ENCODE measurements at places on chromosomes 5 and 9.

GRCh38 chr9:117214416-117214815 lies 200.4 kb downstream of the ASTN2 start:
- no peak for DNase-seq

DNA sequence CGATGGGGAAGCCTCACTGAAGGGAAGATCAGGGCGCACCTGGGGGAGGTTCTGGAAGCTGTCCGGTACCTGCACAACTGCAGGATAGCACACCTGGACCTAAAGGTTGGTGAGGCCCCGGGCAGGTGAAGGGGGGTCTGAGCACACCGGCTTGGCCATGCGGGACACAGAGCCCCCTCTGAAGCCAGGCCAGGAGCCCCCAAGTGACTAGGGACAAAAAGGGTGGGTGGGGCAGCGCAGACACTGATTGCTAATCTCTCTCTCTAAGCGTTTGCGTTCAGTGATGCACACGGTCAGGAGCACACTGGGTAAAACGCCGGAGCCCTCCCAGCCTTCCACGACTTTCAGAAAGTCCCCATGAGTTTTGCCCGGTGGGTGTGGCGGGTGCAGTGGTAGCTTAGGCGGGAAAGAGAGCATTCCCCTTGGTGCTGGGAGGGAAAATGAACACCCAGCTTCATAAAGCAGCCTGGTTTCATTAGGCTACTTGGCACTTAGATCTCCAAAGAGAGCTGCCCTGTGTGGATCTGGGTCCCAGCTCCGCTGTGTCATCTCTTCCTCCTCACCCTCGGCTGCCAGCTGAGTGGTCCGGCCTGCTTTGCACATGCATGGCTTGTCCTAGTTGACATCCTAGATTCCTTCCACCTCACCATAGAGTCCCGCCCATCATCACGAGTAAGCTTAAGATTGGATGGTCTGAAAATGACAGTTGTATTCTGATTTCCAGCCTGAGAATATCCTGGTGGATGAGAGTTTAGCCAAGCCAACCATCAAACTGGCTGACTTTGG lies 74.2 kb upstream of the OTULINL start:
- DNase-seq: no peak

GRCh38 chr9:83153030-83153429 lies 90.1 kb upstream of the RASEF start:
- no peak for DNase-seq

- no peak for DNase-seq
These were observed 156.4 kb downstream of the ST8SIA4 start for GRCh38 chr5:100746730-100747129.

DNA sequence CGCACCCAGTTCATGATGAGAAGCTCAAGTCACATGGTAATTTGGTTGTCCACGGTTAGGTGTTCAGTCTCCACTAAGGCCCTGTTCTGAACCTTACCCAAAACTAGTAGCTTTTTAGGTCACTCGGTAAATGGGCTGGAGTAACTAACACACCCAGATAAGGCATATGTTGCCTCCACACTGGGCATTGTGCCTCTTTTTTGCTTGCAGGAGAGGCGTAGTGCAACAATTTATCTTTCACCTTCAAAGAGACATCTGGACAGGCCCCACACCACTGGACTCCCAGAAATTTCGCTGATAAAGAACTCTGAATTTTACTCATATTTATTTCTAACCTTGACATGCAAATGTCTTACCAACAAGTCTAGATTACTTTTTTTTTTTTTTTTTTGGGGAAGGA lies 16.8 kb upstream of the PTGES start:
- no peak for DNase-seq

DNA sequence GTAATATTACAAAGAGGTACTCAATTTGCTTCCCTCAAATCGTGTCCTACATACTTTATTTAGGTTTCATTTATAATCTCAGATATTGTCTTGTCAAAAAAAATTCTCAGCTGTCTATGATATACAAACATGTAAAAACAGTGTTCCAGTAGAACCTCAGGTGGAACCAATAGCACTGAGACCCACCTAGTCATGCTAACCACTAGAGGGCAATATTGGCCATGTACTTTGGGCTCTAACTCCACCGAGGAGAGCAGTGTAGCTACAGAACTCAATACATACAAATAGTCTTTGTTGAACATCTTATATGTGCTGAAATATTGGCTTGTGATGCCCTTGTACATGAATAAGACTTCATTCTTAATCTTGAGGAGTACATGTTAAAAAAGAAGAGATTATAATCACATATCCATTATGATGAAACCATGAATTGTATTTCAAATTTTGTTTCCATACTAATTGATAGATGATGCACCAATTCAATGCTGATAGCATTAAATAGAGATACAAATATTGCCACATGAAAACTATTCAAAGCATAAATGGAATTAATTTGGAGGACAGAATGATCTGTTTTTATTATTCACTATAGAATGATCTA lies 71.2 kb upstream of the CNTLN start:
- DNase-seq: no peak

DNA sequence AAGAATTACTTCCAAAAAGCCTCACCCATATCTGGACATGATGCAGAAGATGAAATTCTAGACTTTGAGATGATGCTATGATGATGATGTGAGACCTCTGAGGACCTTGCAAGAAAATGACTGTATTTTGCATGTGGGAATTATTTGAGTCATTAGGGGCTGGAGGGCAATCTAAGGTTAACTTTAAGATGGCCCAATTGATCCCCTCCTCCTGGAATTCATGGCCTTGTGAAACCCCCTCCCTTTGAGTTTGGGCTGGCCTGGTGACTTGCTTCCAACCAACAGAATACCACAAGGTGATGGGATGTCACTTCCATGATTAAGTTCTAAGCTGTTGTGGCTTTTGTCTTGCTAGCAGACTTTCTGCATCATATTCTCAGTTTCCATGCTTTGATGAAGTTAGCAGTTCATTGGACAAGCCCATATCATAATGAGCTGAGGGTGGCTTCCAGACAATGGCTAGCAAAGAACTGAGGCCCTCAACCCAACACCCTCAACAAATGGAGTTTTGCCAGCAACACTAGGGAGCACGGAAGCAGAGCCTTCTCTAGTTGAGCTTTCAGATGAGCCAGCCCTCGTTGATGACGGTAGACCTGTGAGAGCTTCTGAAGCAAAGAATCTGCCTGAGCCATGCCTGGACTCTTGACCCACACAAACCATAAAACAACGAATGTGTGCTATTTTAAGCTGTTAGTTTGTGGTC lies 7.4 kb upstream of the AMACR start:
- no peak for DNase-seq

DNA sequence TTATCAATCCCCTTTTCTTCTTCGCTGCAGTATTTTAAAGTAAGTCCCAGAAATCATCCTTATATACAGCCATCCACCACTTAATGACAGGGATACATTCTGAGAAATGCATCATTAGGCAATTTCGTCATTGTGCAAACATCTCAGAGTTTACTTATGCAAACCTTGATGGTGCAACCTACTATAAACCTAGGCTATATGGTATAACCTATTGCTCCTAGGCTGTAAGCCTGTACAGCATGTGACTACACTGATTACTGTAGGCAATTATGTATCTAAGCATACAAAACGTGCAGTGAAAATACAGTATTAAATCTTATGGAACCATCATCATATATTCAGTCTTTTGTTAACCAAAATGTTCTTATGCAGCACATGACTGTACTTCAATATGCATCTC lies 36.8 kb downstream of the SAXO1 start:
- no peak for DNase-seq

- no peak for DNase-seq
These were observed 29.7 kb downstream of the RLN2 start for GRCh38 chr9:5274770-5275169.

DNA sequence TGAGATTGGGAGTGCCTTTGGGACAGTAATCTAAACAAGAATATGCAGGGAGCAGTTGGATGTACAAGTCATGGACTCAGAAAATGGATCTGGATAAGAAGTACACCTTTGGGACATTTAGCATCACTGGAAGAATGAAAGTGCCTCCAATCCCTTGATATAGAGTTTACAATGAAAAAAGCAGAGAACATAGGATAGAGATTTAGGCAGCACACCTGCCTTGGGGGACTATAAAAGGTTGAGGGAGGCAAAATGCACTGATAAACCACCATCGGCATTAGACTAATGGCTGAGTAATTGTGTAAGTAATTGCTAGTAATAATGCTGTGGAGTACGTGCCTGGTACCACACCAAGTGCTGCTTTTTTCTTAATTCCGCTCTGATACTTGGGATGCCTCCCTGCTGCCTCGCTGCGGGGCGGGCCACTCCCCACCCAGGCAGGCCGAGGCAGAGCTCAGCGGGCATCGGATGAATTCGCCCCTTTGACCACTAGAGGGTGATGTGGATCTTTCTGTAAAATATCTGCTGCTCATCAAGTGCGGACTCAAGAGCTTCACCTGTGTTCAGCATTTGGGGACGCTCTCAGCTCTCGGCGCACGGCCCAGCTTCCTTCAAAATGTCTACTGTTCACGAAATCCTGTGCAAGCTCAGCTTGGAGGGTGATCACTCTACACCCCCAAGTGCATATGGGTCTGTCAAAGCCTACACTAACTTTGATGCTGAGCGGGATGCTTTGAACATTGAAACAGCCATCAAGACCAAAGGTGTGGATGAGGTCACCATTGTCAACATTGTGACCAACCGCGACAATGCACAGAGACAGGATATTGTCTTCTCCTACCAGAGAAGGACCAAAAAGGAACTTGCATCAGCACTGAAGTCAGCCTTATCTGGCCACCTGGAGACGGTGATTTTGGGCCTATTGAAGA lies 99.9 kb downstream of the ANKRD18B start:
- peak; percentile 49 for DNase-seq

DNA sequence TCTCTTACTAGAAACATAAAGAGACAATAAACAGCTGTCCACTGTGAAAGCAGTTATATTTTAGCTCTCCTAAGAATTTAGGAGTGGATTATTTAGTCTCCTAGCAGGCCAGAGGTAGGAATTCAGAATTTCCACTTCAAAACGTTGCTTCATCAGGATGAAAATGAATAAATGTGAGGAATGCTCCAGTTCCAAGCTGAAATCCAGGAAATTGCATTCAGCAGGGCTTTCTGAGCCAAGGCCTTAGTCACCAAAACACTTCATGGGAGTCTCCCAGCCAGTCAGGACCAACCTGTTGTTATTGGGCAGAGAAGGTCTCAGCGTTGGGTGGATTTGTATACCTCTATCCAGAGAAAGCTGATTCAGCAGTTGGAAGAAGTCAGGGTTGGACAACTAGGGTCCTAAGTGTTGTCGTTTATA lies 1040.3 kb downstream of the TLE1 start:
- no peak for DNase-seq

GRCh38 chr9:99058964-99059921 lies 45.7 kb upstream of the TGFBR1 start:
- no peak for DNase-seq

DNA sequence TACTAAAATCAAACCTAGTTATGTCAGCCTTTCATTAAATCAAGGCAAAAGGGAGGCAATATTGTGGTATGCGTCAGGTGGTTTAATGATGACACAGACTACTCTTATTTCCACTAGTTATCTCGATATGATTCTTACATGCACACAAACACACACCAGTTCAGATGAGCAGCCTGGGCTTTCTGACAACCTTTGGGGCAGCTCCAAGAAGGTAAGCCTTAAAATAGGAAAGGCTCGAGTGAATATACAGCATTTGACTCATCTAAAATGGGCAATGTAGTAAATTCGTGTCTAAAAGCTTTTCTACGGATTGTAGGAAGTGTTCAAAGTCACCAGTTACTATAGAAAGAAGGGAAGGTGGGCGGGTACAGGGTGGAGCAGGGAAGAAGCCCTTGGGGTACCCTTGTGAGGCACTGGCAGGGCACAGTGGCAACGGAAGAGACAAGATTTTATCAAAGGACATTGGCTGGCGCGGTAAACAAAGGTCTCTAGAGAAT lies 1.9 kb downstream of the ANKH start:
- DNase-seq: peak; percentile 31

DNA sequence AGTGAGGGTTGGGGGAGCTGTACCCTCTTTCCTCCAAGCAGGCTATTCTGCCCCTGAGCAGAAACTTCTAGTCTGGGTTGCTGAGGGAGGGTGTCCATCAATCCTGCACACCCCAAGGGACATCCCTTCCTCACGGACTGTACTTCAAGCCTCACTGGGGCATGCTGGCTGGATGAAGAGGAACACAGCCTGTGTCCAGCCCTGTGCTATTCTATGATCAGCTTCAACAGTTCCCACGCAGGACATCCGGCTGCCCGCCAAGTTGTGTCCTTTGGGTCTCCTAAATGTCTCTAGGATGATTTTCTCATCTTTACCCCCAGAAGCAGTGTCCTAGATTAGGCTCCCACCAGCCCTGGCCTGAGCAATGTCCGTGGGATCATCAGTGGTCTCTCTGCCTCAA lies 68.1 kb downstream of the CRB2 start:
- no peak for DNase-seq

DNA sequence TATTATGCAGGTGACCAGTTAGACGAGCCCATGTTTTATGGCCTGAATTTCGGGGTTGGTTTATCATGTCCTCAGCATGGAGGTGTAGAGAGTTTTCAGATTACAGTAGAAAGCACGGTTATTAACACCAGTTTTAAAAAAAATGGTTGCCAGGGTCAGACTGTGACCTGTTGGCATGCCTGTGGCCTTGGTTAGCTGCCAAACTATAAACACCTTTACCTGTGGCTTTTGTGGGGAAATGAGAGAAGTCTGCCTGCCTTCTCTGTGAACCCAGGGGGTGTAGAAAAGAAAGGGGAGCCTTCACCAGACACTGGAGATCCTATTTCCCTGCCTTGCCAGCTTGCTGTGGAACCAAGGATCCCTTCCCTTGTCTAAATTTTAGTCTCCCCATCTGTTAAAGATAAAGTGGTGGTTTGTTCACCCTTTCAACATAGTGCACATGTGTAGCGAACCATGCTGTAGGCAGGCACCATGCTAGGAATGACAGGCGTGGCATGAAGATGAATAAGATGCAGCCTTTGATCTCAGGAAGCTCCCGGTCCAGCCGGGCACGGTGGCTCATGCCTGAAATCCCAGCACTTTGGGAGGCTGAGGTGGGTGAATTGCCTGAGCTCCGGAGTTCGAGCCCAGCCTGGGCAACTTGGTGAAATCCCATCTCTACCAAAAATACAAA lies 6.1 kb upstream of the PHF19 start:
- DNase-seq: no peak

- peak; percentile 63 for DNase-seq
These were observed 230.3 kb downstream of the AUH start for GRCh38 chr9:91131433-91131839.

Data from stimulated activated CD4-positive, alpha-beta T cell treated with anti-CD3 and anti-CD28 coated beads, Interleukin-12 subunit alpha, Interleukin-12 subunit beta, amount 100 ng/mL, for 48 hours (primary cell).